T47D (cell line): ENCODE measurements at places on chromosomes 7 and 10.

- no peak for DNase-seq
Observed at GRCh38 chr7:21071561-21072501, 285.1 kb upstream of the SP8 start.

DNA sequence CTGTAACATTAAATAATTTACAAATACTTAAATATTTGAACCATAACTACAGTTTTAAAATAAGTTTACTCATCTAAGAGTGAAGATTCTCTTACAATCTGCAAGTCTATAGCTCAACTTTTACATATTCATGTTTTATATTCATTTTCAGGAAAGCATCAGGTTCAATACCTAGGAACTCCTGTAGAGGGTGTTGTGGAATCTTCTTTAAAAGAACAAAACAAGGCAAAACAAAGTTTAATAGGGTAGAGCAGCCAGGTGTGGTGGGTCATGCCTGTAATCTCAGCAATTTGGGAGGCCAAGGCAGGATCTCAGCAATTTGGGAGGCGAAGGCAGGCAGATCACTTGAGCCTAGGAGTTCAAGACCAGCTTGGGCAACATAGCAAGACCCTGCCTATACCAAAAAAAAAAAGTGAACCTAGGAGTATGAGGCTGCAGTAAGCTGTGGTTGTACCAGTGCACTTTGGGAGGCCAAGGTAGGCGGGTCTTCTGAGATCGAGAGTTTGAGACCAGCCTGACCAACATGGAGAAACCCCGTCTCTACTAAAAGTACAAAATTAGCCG lies 45.1 kb downstream of the ST8SIA6 start:
- no peak for DNase-seq

DNA sequence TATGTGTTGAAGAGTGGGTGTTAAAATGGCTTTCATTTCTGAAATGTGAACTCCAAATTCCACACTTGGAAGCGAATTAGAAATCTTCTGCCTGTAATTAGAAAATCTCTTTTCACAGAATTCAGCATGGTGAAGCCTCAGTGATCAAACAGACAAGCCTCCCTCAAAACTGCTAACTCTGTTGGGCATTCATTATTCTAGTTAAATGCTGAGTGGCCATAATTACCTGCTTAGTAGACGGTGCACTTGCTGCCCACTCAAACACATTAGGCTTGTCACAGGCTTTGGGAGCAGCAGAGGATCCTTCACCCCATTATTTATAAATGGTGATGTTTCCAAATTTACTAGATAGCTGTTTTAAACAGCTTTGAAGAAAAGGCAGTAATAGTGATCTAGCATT lies 177.2 kb upstream of the PCLO start:
- DNase-seq, result no peak

DNA sequence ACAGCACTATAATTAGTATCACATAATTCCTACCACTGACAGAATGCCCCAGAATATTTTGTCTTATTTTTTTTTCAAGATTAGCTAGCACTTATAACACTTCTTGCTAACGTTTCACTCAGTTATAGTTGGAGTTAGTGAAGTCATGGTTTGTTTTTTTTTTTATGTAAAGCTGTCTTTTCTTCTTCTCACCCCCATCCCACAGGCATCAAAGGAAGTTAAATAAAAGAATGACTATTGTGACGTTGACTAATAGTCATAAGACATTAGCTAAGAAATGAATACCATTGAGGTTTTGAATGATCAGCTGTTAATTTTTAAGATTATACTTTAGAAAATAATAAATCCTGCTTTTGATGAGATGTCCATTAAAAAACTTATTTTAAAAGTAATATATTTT lies 498.3 kb downstream of the GFRA1 start:
- no peak for DNase-seq

DNA sequence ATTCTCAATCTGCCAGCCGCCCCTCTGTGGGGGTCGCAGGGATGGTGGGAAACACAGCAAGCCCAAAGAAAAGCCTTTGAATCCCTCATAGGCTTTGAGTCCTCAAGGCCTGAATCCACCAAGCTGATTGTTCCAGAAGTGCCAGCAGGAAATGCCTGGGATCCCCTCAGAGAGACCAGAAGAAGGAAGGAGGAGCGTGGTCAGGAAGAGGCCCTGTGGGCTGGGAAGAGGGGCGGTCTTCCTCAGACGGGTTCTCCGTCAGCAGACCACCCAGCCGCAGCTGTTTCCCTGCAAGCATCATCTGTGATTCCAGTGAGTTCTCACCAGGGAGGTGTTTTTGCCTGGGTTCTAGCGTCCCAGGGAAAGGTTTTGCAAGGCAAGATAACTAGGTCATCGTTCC lies 190.0 kb upstream of the KLF6 start:
- DNase-seq, result no peak

GRCh38 chr10:51112013-51112412 lies 37.7 kb downstream of the PRKG1 start:
- no peak for DNase-seq

DNA sequence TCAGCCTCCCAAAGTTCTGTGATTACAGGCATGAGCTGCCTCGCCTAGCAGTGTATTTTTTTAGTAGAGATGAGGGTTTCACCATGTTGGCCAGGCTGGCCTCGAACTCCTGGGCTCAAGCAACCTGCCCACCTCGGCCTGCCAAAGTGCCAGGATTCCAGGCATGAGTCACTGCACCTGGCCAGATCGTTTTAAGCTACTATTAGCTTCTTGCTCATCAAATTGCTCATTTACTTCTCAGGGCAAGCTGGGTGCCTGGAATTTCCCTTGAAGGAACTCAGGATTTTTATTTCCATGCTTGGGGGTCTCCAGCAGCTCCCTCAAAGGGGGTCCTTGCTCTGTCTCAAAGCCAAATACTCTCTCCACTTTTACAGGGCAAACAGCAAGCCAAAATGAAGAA lies 798.0 kb upstream of the AUTS2 start:
- DNase-seq, result no peak

DNA sequence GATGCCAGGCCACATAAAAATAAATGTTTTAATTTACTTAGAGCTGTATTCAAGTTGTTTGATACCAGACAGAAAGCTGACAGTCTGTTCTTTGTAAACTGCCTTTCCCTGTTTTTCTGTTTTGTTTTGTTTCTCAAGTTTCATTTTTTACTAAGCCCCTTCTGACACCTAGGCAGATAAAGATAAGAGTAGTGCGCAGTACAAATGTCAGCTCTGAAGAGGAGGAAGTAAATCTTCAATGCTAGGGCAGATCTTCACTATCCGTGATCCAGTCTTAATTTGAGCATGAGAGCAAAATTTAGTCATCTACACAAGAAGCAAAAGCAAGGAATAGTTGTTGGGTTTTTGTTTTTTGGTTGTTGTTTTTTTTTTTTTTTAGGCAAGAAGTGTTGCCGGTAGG lies 27.3 kb downstream of the MTURN start:
- no peak for DNase-seq

GRCh38 chr7:93828260-93828659 lies 62.3 kb downstream of the TFPI2 start:
- no peak for DNase-seq

DNA sequence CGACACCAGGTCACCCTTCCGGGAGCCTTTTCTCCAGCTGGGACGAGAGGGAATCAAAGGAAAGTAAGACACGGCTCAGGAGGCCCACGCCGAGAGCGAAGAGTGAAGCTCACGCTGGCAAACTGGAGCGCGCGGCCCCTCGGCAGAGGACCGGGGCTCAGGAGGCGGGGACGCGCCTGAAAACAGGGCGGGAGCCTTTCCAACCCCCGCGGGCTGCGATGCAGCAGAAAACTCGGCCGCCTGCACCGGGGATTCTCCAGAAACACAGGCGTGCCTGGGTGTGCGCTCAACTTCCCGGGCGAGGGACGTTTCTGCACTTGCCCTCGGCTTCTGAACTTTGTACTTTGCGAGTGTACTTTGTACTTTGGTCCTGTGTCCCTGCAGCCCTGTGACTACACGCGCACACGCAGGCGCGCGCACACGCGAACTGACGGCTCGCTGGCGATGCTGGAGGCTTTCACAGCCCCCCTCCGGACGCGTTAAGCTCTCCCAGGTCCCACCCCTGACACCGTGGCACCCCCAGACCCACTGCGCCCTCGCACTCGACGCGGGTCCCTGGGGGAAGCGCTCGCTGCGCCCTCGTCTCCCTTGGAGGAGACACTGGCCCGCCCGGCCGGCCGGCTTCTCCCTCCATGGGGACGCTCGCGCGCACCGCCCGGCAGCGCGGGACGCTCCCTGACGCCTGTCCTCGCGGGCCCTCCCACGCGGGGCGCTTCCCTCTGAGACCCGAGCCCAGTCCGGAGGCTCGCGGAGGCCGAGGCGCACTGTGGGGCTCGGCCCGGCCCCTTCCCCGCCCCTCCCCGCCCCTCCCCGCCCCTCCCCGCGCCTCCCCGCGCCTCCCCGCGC lies 588 bp upstream of the PAOX start:
- peak; percentile 65 for DNase-seq

DNA sequence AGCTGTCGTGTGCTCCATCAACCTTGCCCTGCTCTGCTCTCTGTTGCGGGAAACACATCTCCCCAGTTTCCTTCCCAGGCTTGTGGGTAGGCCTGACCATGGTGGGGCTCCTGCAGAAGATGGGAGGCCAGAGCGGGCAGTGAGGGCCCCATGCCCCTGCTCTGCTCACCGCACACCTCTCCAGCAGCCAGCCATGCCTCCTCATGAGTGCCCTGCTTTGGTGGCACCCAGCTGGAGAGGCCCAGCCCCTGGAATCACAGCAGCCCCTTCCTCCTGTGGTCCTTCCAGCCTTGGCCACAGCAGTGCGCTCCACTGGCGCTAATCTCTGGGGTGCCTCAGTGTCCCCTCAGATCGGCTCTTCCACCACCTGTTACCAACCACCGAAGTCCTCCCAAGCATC lies 4.2 kb upstream of the OPN4 start:
- DNase-seq, result no peak

GRCh38 chr7:132577206-132578049 lies 1.2 kb upstream of the PLXNA4 start:
- no peak for DNase-seq

GRCh38 chr10:112526139-112526538 lies 79.1 kb downstream of the VTI1A start:
- no peak for DNase-seq

DNA sequence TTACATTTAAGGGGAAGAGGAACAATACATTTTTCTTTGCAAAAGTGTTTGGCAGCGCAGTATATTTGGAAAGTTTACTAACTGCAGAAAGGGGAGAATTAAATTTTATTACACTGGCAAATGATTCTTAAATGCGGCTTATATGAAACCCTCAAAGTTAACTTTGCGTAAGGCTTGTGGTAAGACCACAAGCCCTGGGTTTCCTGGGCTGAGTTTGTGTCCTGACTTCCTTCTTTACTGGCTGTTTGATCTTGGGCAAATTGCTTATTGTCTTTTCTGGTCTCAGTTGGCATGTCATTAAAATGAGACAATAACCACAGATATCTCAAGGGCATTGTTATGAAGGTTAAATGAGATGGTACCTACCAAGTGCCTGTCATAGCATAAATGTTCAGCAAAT lies 106.8 kb downstream of the GLRX3 start:
- DNase-seq, result no peak

- DNase-seq, result no peak
Observed at GRCh38 chr7:147207988-147208387, 1091.4 kb downstream of the CNTNAP2 start.

DNA sequence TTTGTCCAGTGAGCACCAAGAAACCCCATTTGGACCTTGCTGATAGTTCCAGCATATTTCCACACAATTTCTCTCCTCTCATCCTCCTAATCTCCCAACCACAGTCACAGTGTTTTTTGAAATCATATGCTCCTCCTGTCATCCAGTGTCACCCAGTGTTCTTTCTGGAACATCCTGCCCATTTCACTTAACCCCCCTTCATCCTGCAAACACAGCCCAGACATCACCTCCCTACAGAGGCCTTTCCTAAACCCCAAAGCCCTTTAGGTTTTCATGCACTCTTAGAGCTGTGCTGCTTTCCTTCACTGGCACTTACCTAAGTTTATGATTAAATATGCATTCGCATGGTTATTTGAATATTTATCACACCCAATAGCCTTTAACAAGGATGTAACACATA lies 1158.0 kb upstream of the C7orf33 start:
- DNase-seq, result no peak

DNA sequence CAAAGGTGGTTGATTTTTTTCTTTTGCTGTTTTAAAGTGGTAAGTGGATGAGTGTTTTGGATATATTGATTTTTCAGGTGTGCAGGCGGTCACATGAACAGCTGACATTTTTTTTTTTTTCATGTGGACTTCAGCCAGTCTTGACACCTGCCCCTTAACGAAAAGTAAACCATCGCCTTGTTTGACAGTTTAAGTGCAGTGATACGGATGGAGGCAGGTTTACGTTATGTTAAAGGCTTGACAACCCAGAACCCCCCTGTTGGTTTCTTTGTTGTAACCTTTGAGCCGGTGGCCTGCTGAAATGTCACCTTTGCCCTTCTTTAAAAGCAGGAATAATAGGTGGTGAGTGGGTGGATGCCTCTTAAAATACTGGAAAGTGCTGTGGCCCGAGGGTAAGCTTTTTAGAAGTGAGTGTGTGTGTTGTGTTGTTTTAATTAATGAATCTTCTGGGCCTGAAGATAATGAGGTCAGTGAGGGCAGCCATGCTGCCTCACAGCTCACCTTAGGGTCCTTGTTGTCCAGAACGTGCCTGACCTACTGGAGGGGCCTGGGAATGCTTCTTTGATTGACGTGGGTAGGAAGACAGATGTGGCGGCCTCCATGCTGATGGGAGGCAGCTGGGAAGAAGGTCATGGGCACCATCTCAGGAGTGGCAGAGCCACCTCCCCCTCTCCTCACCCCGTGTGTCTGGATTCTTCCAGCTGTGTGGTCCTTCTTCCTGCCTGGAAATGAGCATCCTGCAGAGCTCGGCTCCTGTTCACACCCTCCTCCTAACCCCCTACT lies 69.8 kb downstream of the TCF7L2 start:
- no peak for DNase-seq

GRCh38 chr10:92914478-92915325 lies 66.4 kb downstream of the EXOC6 start:
- DNase-seq, result peak; percentile 61

DNA sequence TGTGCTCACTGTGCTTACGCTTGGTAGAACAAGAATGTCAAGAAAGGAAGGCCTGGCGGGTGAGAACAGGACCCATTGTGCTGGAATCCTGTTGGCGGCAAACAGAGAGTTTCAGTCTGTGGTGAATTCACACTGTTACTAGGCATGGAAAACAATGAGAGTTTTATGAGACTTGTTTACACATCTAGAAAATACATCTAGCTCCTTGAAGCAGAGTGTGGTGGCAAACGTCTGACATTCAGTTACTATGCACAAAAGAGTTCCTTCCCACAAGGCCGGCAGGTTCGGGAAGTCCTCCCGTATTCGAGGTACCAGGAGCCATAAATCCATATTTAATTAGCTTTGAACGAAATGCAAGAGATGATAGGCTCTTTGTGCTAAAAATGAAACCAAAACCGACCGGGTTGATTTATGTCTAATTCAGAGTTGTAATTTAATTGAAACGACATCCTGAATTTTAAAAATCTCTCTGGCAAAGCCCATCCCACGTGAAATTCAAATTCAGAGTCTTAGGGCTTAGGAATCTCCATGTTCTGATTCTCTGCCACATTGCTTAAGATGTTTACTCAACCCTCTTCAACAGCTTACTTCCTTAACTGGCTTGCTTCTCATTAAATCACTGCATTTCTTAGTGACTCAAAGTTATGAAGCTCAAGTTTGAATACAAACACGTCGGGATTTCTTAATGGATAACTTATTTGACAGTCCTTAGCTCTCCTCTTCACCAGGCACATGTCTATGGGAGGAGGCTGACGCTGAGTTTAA lies 299.9 kb upstream of the PITRM1 start:
- DNase-seq, result peak; percentile 93
